CD4-positive, alpha-beta T cell (primary cell): ENCODE measurements at places on chromosomes 2 and 18.

GRCh38 chr18:23897291-23897690 lies 117.3 kb upstream of the TTC39C start:
- no peak for DNase-seq

DNA sequence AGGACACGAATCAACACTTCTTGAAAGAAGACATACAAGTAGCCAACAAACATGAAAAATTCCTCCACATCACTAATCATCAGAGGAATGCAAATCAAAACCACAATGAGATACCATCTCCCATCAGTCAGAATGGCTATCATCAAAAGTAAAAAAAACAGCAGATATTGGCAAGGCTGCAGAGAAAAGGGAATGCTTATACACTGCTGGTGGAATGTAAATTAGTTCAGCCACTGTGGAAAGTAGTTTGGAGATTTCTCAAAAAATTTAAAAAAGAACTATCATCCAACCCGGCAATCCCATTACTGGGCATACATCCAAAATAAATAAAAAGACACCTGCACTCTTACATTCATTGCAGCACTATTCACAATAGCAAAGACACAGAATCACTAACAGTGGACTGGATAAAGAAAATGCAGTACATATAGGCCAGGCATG lies 78.7 kb downstream of the GRB14 start:
- DNase-seq, result no peak

GRCh38 chr2:72274380-72274797 lies 126.7 kb upstream of the CYP26B1 start:
- DNase-seq, result no peak

DNA sequence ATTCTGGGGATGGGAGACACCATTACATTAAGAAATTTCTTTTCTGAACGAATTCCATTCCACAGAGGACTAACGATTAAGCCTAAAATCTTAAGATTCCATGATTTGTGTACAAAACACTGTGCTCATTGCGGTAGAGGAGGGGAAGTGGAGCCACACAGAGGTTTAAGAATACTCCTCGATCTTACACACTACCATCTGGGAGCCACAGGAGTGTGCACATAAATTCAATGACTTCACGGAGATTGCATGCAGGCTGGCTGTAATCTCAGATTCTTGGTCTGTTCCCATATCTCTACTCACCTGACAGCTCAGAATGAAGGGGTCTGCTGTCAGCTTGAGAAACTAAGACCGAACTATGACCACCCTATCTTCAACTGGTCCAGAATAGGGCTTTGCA lies 762 bp downstream of the VPS4B start:
- DNase-seq, result peak; percentile 19

- DNase-seq, result no peak
Measured at GRCh38 chr18:48116873-48117630, 186.6 kb upstream of the SMAD2 start.

DNA sequence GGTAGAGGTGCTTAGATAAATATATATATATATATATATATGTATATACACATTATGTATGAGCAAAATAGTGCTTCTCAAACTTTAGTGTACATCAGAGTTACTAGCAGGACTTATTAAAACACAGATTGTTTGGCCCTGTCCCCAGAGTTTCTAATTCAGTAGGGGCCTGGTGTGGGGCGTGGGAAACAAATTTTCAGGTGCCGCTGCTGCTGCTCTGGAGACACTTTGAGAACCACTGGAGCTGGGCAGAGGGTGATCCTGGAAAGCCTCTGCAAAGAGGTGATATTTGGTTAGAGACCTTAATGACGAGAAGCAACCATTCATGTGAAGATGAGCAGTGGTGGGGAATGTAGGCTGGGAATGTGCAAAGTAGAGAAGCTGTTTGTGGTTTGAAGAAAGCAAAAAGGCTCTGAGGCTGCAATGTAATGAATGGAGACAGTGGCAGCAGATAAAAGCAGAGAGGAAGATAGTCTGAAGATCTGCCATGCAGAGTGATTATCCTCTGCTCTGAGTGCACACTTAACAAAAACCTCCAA lies 142.9 kb downstream of the PLCL1 start:
- DNase-seq, result no peak

DNA sequence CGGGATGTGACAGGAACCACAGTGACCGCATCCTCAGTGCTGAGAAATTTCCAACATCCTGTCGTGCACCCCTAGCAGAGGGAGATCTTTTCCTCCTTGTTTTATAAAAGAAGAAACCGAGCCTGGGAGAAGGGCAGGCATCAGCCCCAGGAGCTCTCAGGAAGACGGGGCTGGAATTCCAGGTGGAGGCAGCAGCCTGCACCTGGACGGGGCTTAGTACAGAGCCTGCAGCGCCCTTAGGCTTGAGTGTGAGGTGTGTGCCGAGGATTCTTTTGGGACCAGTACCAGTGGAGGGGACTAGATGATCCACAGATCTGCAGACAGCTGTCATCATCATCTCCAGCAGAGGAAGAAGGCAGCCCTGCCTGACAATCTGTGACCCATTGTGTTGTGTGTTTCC lies 148.8 kb downstream of the GBX2 start:
- no peak for DNase-seq

GRCh38 chr2:72781480-72781879 lies 44.4 kb downstream of the EXOC6B start:
- DNase-seq, result no peak

DNA sequence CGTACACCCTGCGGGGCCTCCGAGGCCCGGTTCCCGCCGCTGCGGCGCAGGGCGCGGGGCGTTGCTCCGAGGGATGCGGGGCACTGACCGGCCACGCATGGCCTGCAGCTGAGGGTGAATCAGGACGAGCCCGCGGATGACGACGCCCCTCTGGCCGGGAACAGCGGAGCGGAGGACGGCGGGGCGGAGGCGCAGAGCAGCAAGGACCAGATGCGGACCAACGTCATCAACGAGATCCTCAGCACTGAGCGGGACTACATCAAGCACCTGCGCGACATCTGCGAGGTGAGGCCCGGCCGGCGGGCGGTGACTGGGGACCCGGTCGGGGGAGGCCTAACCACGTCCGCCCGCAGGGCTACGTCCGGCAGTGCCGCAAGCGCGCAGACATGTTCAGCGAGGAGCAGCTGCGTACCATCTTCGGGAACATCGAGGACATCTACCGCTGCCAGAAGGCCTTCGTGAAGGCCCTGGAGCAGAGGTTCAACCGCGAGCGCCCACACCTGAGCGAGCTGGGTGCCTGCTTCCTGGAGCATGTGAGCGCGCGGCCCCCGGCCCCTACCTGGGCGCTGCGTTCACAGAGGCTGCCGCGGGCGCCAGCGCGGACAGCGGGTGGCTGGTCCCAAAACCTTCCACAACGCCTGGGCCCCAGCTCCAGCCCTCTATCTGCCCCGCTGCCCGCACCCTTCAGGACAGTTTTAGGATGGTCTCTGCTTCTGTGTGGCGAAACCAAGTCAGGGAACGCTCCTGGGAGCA lies 53.2 kb downstream of the FAM168B start:
- peak; percentile 28 for DNase-seq

- DNase-seq, result no peak
Measured at GRCh38 chr2:120442923-120443571, 97.1 kb downstream of the INHBB start.

GRCh38 chr2:134258684-134259388 lies 5.0 kb downstream of the MGAT5 start:
- peak; percentile 60 for DNase-seq

GRCh38 chr2:138712212-138712979 lies 67.8 kb downstream of the NXPH2 start:
- no peak for DNase-seq

GRCh38 chr2:31568585-31569201 lies 12.0 kb downstream of the SRD5A2 start:
- no peak for DNase-seq

DNA sequence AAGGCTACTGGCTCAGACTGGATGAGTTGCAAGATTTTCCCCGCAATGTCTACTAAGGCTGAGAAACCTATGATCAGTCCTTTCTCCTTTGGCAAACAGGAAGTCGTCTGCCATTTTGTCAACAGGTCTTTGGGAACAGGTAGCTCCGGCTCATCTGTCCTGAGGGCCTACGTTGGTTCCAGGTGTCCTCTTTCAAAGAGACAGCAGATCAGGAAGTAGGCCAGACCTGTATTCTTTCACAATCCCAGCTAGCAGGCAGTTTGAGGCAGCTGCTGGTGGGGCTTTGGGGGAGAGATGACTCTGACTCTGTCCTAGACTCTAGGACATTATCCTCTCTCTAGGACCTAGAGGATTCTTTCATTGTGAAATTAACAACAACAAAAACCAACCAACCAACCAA lies 98.6 kb downstream of the ACTR2 start:
- DNase-seq, result no peak

DNA sequence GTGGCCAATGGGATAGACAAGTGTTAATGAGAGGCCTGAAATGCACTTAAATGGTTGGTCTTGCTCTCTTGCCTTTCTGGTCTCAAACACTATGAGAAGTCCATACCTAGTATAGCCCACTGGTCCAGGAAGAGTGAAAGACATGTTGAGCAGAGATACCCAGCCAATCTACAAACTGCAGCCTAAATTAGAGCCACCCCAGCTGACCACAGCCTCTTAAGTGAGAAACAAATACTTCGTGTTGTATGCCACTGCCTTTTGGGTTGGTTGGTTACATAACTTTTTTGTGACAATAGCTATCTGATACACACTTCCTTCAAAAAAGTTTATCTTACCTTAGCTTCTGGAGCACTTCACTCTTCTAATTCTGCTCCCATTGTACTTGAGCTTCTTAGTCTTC lies 8.8 kb upstream of the EXOC6B start:
- no peak for DNase-seq

DNA sequence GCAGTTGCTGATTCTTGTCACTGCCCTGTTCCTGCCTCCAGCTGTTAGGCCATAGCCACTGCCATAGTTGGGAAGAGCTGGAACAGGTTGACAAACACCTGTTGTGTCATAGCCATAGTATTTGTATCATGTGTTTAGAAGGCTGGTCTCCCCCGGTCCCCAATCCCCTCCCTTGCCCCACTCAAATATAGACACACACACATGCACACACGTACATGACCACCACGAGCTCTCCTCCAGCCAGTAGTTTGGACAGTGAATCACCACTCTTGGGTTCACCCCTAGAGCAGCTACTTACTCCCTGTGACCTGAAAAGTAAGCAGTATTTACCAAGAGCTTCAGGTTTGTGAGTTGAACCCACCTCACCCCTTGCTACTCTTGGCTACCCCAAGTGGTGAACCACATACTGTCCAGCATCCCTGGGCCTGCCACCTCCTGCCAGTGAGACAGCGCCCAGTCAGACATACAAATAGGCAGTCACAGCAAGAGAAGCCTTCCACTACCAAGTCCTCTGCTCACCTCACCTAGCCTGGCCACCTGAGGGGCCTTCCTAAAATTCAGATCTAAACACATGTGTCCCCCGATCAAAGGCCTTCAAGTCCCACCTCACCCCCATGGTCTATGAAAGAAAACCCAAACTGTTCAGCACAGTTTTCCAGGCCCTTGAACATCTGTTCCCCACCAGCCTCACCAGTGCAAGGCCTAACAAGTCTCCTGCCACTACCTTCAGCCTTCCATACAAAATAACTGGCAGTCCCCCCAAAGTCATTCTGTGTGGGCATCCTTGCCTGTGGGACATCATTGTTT lies 7.1 kb downstream of the PCBP1 start:
- no peak for DNase-seq

GRCh38 chr2:218852911-218853667 lies 6.5 kb upstream of the WNT6 start:
- DNase-seq, result peak; percentile 51

DNA sequence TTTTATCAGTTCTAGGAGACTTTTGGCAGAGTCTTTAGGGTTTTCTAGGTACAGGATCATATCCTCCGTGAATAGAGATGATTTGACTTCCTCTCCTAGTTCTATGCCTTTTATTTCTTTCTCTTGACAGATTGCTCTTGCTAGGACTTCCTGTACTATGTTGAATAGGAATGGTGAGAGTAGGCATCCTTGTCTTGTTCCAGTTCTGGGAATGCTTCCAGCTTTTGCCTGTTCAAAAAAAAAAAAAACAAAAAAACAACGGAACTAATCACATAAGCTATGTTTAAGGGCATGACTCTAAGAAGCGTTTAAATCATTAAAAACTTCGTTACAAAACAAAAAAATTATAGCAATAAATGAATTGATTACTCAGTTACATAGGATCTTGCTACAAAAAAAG lies 145.7 kb downstream of the NUP35 start:
- no peak for DNase-seq

- DNase-seq, result no peak
Measured at GRCh38 chr2:45640576-45640975, 10.9 kb upstream of the PRKCE start.

DNA sequence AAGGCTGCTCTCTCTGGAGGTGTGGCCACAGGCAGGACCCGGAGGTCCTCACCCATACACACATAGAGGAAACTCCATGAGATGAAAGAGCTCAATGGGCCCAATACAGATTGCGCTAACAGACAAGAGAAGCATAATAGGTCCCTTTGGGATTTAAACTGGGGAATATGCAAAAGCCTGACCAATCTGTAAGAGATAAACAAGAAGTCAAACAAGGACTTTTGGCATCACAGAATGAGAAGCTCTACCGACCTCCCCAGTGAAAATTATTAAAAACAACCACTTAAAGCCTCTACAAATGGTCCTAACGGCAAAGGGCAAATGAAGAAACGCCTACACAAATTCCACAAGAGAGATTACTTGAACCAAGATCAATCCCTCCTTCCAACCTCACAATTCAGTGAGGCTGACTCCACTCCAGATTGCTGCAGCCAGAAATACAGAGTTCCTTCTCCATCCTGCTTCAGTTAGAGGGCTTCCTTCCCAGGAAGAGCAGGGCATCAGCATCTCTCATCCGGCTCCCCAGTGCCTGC lies 10.8 kb downstream of the IWS1 start:
- no peak for DNase-seq

- DNase-seq, result no peak
Measured at GRCh38 chr18:4586731-4587130, 131.6 kb upstream of the DLGAP1 start.

GRCh38 chr2:218832520-218832919 lies 917 bp upstream of the PRKAG3 start:
- DNase-seq, result no peak

DNA sequence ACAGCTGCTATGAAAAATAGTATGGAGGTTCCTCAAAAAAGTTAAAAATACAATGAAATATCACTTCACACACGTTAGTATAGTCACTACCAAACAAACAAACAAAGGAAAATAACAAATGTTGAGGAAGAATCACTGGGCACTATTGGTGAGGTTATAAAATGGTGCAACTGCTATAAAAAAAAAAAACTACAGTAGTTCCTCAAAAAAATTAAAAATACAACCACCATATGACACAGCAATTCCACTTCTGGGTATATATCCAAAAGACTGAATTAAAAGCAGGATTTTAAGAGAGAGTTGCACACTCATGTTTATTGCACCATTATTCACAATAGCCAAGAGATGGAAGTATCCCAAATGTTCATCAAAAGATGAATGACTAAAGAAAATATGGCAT lies 80.9 kb upstream of the POU3F3 start:
- no peak for DNase-seq

DNA sequence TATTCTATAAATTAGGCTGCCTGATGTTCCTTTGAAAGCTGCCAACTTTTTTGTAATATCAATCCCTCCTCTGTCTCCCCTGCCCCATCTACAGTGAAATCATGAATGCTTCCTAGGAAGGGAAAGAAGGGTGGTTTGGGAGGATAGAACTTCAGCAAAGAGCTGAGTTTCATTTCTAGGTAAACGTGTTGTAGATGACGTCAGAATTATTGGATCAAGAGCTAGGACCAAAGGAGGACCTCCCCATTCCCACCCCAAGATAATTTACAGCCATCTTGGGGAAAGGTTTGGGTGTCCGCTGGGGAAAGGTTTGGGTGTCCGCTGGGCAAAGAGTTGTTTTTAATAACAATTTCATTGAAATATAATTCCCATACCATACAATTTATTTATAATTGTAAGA lies 11.2 kb upstream of the ANKRD53 start:
- DNase-seq, result no peak

- DNase-seq, result no peak
Measured at GRCh38 chr2:233435436-233436190, 81.3 kb downstream of the DGKD start.
